Activated naive CD4-positive, alpha-beta T cell treated with anti-CD3 and anti-CD28 coated beads, Interleukin-2, amount 50 U/mL, for 16 hours (primary cell): ENCODE measurements at places on chromosomes 1 and 21.

DNA sequence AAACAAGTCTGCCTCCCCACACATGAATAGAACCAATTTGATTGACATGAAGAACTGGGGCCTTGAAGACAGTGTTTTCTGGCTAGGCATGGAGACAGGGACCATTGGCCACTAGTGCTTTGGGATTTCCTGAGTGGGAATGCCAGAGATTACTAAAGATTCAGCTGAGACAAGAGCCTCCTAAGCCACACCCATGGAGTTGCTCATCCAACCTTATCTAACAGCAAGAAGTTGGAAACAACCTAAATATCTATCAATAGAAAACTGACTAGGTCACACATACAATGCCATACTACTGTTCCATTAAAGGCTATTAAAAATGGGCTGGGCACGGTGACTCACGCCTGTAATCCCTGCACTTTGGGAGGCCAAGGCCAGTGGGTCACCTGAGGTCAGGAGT is 184.1 kb downstream of the ZBTB18 start:
- DNase-seq: no peak

- peak; percentile 41 for DNase-seq
These were observed 23.4 kb downstream of the LDLRAP1 start for GRCh38 chr1:25566730-25567341.

- no peak for DNase-seq
These were observed 19.7 kb upstream of the CAPZB start for GRCh38 chr1:19504796-19505692.

- DNase-seq: no peak
These were observed 19.3 kb downstream of the INSRR start for GRCh38 chr1:156839426-156840109.

DNA sequence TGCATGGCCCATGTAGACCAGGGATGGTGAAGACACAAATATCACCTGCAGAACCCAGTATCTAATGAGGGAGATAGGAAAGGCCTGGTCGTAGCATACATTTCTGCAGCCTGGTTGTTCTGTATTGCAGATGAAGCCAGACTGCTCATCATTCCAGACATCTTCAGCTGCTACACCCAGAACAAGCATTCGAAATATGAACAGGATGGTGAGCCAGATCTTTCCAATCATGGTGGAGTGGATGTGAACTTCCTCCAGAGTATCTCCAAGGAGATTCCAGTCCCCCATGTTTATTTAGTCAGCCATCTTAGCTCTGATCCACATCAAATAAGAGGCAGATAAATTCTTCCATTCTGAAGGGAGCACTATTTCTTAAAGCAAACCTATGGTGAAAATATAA is 2.7 kb upstream of the MYCBP start:
- no peak for DNase-seq

DNA sequence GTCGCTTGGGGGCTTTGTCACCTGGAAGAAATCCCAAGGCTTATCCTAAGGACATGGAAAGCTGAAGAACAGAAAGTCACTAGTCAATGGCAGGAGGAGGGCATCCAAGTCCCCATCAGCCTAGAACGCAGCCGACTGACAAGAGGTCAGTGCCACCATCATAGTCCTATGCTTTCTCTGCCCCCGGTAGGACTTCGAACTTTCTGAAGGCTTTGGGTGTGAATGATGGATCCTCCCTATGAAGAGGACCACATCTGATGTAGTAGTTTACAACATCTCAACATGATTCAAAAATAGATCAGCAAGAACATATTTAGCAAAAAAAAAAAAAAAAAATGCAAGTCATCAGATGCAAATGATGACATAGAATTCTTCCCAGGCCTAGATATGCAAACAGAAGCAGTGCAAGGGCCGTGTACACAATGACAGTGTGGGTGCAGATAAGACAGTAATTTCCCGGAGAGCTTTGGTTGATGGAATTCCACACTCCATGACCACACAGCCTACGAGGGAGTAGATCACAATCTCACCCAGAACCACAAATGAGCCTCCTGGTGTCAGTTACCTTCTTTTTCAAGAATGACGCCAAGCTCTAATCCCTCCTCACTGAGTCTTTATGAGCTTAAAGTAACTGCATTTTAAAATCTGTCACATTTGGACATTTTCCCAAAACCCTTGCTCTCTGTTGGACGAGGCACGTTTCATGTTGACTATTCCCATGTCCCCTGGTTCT is 88.2 kb downstream of the PSMG1 start:
- DNase-seq: no peak

DNA sequence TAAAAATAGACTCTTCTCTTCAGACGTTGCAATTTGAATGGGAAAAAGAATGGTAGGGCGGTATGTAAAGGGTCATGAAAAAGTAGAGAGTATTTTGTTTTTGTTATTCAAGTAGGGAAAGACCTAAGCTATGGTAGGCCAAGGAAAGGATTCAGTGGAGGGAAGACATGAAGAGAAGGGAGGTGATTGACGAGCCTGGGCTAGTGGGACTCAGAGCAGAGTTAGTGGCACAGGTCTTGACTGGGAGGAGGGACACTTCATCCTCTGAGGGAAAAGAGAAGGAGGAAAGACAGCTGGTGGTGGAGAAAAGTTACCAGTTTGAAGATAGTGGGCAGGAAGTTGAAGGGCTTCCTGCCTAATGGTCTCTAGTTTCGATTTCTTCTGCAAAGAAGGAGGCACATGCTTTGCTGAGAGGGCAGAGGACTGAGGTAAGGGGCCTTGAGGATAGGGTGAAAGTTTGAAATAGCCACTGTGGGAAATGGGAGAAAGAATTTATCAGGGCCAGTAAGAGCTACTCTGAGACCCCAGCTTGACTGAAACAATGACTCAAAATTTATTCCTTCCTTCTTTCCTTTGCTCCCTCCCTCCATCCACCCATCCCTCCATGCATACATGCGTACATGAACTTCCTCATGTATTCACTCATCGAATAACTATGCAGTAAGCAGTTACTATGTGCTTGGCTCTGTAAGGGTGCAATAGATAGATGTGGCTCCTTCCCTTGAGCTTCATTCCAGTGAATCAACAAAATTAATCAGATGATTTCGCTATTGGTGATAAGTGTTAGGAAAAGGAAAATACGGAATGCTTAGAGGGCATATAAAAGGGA is 4.2 kb downstream of the CD48 start:
- no peak for DNase-seq

- peak; percentile 21 for DNase-seq
These were observed 775 bp downstream of the TMEM125 start for GRCh38 chr1:43270421-43271095.

GRCh38 chr1:40530735-40531380 is 579 bp upstream of the ZNF684 start:
- no peak for DNase-seq

DNA sequence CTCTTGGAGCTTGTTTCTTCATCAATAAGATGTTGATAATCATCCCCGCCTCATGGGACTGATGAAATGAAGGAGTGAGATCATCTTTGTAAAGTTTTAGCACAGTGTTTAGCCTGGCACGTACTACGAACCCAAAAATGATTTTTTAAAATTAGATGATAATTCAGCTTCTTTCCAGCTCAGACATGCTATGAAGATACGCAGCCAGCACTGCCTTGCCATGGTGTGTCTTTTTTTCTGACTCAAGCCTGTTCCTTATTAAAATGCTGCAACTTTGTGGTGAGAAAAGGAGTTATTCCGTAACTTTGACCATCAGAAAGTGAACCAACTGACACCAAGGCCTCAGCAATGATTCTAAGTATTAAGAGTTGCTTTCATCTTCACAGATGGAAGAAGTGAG is 269.0 kb downstream of the LTN1 start:
- no peak for DNase-seq
